ENCODE measurements at places on chromosomes 6 and 20.

- no peak for DNase-seq
Measured at GRCh38 chr6:90203672-90204071, 93.0 kb downstream of the BACH2 start.

DNA sequence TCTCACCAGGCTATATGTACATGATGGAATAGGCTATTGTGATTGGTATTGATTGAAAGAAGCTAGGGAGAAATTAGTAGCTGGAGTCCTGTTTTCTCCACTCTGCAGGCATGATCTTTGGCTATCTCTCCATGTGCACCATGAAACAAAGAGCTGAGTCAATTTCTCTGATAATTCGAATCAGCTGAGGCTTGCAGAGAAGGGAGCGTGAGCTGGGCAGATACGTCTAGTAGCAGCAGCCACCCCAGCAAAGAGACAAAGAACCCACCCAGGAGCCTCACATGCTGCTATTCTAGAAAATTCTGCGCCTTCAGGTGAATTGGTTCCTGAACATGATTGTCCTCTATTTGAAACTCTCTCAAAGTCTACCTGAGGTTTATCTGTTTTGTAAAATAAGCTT lies 6.9 kb upstream of the SGK1 start:
- DNase-seq: no peak

GRCh38 chr6:134676307-134677281 lies 273.3 kb downstream of the ALDH8A1 start:
- DNase-seq: peak; percentile 98

DNA sequence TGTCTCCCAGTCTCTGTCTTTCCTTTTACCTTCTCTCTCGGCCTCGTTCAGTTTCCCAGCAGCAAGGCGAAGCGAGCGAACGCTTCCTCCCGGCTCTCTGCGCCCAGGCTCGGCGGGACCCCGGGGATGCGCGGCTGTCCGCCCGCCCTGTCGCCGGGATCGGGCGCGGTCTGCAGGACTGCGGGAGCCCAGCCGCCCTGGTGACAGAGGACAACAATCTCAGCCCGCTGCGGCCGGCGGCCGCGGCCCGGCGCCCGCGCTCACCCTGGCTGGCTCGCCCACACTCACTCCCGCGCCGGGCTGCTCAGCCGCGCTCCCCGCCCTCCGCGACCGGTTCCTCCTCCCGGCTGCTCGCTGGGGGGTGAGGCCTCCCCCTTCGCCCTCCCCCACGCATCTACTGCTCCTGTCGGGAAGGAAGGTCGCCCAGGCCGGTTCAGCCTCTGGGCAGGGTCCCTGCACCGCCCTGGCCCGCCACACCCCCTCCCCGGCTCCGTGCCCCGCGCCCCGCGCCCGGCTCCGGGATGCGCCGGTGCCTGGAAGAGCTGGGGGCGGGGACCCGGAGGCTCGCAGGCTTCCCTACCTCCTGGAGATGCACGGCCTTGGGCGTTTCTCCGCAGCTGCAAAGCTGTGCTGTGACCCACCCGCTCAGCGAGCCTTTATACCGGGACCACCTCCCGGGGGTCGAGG lies 410 bp downstream of the SYNE1 start:
- DNase-seq: peak; percentile 27

DNA sequence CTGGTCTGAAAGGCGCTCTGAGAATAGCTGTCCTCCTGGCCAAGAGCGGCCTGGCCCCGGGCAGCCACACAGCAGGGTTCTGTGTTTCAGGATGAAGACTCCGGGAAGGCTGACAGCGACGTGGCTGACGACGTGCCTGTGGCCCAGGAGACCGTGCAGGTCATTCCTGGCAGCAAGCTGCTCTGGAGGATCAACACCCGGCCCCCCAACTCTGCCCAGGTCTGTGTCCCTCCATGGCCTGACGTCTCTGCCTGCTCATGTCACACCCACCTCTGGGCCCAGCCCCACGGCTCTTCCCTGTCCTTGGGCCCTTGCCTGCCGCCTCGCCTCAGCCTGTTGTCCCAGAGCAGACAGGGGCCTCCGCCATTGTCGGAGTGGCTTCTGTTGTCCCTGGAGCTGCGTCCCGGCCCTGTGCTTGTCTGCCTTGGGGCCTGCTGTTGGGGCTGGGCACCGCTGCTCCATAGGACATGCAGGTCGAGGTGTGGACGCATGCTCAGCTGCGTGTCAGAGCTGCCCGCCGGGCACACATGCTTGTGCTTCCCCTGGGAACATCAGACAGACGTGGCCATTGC lies 16.2 kb upstream of the ADRM1 start:
- DNase-seq: no peak

- DNase-seq: no peak
Measured at GRCh38 chr6:54463354-54464024, 155.2 kb downstream of the TINAG start.

- peak; percentile 97 for DNase-seq
Measured at GRCh38 chr20:58618351-58619076, 32.6 kb upstream of the STX16 start.

DNA sequence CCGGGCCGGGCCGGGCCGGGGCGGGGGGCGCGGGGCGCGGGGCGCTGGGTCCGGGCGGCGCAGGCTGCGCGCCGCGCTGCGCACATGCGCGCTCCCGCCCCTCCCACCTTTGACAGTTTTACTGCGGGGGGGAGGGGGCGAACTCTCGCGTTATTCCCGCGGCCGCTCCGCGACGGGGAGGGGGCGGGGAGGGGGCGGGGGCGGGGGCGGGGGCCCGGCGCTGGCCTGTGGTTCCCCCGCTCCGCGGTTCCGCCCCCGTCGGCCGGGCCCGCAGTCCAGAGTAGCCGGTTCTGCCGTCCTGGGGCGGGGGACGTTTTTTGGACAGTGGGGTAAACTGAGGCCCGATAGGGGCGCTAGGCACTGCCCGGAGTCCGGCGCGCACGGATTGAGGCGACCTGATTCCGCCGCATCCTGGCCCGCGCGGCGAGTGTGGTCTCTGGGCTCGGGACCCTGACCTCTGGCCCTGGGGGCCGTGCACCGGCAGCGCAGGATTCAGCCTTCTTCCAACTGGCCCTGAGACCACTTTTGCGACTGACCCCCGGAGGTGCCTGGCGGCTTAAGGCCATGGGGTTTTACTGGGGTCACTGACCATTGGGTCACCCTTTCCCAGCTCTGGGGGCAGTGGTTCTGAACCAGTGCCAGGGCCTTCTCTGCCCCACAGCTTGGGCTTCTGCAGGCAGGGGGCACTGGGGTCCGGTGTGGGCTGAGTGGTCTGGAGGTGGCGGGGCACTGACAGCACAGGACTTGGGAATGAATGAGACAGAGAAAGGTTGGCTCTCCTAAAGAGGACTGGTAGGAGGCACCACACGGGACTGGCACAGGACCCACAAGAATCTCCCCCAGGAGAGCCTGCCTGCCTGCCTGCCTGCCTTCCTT lies at the start of gene ZNF512B:
Gene ZNF512B (minus strand): TSS at position 93 of the 876 bp plus-strand sequence. CDS start 1,980 bp downstream, outside the sequence.
- DNase-seq: peak; percentile 60

- DNase-seq: peak; percentile 96
Measured at GRCh38 chr6:144675231-144675861, 390.2 kb downstream of the UTRN start.

DNA sequence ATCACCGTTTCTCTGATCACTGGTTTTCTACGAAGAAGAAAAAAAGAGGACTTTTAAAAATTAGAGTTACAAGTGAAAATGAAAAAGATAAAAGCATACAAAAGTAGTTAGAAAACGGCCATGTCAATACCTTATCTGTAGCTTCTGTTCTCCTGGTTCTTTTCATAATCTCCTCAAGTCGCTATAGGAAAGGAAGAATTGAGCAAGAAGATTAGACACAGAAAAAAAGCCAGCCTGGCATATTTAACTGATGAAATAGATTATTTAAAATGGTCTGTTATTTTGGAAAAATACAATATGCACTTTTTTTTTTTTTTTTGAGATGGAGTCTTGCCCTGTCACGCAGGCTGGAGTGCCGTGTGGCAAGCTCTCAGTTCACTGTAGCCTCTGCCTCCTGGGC lies 70.2 kb upstream of the BCLAF1 start:
- DNase-seq: no peak

DNA sequence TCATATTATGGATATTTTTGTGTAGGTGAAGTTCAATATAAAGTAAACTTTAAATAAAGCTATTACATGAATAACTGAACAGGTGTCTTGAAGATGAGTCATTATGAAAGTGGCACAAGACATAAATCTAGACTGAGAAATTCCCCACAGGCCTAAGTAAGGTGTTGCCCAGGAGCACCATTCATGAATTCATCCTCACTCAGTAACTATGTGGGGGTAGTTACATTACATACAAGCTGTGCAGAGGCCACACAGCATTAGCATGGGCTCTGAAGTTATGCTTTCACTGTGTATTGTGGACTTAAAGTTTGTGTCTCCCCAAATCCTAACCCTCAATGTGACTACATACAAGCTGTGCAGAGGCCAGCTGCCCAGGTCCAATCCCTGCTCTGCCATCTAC lies 65.9 kb downstream of the BCAS1 start:
- DNase-seq: no peak

- DNase-seq: no peak
Measured at GRCh38 chr6:108222064-108222463, 38.8 kb downstream of the SNX3 start.

- peak; percentile 62 for DNase-seq
Measured at GRCh38 chr20:51059862-51060261, 37.0 kb upstream of the KCNG1 start.

DNA sequence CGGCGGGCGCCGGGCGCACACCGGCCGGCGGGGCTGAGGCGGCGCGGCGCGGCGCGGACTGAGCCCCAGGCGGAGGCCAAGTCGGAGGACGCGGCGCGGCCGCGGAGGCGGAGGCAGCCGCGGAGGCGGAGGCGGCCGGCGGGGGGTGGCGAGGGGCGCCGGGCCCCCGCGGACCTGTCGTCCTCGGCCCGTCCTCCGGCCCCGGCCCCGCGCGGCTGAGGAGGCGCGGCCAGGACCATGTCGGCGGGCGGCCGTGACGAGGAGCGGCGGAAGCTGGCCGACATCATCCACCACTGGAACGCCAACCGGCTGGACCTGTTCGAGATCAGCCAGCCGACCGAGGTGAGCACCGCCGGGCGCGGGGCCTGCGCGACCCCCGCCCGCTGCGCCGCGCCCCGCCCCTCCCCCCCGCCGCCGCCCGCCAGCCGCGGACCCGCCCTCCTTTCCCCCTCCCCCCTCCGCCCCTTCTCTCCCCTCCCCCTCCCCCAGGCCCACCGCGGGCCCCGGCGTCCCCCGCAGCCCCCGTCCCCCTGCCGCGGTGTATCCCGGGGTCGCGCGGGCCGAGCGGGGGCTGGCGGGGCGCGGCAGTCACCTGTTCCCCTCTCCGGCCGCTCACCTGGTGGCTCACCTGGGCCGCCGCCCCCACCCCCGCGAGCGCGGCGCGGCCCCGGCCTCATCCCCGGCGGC lies at the start of gene AFDN:
Gene AFDN (plus strand): TSS at position 16 of the 687 bp plus-strand sequence. CDS start 222 bp downstream, at position 238.
- no peak for DNase-seq

GRCh38 chr20:31497838-31498540 lies 16.3 kb upstream of the HM13 start:
- DNase-seq: no peak

DNA sequence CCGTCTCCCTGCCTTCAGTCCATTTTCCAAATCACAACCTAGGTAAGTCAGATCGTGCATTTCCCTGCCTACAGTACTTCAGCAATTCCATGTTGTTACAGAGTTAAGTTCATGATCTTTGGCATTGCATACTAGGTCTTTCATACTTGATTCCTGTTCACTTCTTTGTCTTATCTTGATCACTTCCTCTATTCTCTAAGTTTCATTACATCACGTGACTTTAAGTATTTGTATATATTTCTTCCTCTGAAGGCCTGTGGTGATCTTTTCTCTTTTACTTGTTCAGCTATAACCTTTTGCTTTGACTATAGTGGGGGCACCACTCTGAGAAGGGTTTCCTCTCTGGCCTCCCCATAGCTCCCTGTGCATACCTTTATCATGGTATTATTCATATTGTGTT lies 100.2 kb downstream of the TRMT11 start:
- no peak for DNase-seq

GRCh38 chr6:143232849-143233248 lies 172.2 kb downstream of the AIG1 start:
- peak; percentile 31 for DNase-seq

DNA sequence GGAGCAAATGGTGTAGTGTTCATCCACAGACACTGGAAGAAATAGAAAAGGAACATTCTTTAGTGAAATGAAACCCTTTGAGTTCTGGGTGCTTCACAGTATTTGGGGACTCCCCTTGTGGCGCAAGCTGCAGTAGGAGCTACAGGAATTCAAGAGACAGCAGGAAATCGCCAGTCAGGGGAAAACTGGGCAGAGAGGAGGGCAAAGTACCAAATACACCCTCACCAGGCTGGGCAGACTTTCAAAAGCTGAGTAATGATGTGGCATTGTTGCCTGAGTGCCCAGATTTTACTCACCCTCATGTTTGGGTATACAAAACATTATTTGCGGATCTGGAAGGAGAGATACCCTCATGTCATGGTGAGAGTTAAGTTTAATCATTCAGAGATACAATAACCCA lies 97.9 kb downstream of the SOD2 start:
- DNase-seq: peak; percentile 55

DNA sequence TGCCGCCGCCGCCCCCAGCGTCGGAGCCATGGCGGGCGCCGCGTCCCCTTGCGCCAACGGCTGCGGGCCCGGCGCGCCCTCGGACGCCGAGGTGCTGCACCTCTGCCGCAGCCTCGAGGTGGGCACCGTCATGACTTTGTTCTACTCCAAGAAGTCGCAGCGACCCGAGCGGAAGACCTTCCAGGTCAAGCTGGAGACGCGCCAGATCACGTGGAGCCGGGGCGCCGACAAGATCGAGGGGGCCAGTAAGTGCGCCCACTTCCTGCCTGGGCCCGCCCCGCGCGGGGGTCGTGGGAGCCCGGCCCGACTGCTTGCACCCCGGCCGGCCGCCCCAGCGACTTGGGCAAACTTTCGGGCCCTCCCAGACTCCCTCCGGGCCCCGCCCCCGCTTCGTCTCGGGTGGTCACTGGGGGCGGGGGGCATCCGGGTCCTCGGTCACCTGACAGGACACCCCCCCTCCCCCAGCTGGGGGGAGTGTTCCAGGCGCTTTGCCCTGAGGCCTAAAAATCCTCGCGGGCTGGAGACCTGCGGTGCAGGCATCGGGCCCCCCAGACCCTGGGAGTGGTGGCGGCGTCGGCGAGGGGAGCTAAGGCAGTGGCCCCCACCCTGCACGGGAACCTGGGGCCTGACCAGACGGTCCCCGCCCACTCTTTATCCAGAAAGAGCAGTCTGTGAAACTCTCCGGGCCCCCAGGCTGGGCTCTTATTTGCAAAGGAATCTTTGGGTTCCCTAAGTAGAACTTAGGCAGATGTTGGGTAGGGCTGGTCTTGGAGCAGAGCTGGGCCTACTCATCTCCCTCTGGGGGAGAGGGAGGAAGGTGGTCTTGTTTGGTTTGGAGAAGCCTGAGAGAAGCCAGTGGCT lies 501 bp downstream of the PLCG1 start:
- peak; percentile 64 for DNase-seq

- DNase-seq: no peak
Measured at GRCh38 chr6:47016909-47017308, 25.2 kb downstream of the ADGRF1 start.
